ENCODE measurements at places on chromosomes 5 and 9. TPM values are rescaled to one million over a fixed set of nuclear protein-coding genes. Genes with fewer than 3 reads are reported as not detected.

The C9orf152 gene
- 0.07 TPM for total RNA-seq

The GTF3C5 gene
- total RNA-seq = 79.2 TPM

The ARHGAP26 gene
- total RNA-seq = 24.7 TPM

The BTNL8 gene
- not detected for total RNA-seq

The IFNB1 gene
- total RNA-seq = not detected

The NTNG2 gene
- 5.2 TPM for total RNA-seq

The DNAH5 gene
- not detected for total RNA-seq

The SYK gene
- total RNA-seq = 0.45 TPM

The IFNK gene
- total RNA-seq = not detected

The ARID3C gene
- 0.14 TPM for total RNA-seq

The CATSPER3 gene
- 0.95 TPM for total RNA-seq

The DMRTA1 gene
- not detected for total RNA-seq

The IL3 gene
- total RNA-seq = 0.82 TPM

The F2RL2 gene
- total RNA-seq = not detected

The PHF19 gene
- 354 TPM for total RNA-seq

The CCNI2 gene
- 11.2 TPM for total RNA-seq

The NUTM2G gene
- total RNA-seq = not detected

The ARHGEF37 gene
- total RNA-seq = 0.80 TPM

The RETREG1 gene
- 41.3 TPM for total RNA-seq

The GDF9 gene
- 0.27 TPM for total RNA-seq

The PCDHB16 gene
- not detected for total RNA-seq

The UAP1L1 gene
- 14.8 TPM for total RNA-seq

The PRRT1B gene
- total RNA-seq = not detected

The SH3RF2 gene
- 0.45 TPM for total RNA-seq

The SLC6A18 gene
- not detected for total RNA-seq

The SPINK6 gene
- total RNA-seq = not detected

The IFNA21 gene
- not detected for total RNA-seq

The OR1J2 gene
- not detected for total RNA-seq

The KIF3A gene
- 18.6 TPM for total RNA-seq

The UQCRQ gene
- total RNA-seq = 336 TPM

The GZMA gene
- 738 TPM for total RNA-seq

The CA9 gene
- total RNA-seq = 0.30 TPM

The ADAMTS12 gene
- not detected for total RNA-seq

The FGF1 gene
- not detected for total RNA-seq

The DRD1 gene
- not detected for total RNA-seq

The TSSK1B gene
- not detected for total RNA-seq

The LRRC14B gene
- total RNA-seq = not detected

All from T-helper 2 cell treated with Interferon-gamma antibody and Interleukin-4, amounts not matched to agents 100 ng/mL and 5 ng/mL, for 36 hours (primary cell).